Suppressor macrophage (primary cell): ENCODE measurements at places on chromosomes 3 and 15.

DNA sequence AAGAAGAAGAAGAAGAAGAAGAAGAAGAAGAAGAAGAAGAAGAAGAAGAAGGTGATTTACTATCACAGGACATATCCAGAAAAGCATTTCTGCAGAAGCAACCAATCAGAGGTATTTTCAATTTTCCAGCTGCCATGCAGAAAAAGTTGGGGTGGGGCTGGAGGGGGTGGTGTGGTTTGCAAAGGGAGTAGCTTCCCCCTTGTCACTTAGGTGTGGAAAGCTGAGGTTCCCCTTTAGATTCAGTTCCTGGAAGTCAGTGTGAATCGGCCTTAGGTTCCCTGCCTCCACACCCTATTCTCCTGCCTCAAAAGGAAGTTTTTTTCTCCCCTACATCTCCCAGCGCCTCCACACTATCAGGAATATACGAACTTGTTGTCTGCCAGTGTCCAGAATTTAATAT is 276.7 kb upstream of the ARRDC4 start:
- no peak for DNase-seq

- no peak for DNase-seq
These were observed 246.8 kb downstream of the NR1D2 start for GRCh38 chr3:24191801-24192403.

DNA sequence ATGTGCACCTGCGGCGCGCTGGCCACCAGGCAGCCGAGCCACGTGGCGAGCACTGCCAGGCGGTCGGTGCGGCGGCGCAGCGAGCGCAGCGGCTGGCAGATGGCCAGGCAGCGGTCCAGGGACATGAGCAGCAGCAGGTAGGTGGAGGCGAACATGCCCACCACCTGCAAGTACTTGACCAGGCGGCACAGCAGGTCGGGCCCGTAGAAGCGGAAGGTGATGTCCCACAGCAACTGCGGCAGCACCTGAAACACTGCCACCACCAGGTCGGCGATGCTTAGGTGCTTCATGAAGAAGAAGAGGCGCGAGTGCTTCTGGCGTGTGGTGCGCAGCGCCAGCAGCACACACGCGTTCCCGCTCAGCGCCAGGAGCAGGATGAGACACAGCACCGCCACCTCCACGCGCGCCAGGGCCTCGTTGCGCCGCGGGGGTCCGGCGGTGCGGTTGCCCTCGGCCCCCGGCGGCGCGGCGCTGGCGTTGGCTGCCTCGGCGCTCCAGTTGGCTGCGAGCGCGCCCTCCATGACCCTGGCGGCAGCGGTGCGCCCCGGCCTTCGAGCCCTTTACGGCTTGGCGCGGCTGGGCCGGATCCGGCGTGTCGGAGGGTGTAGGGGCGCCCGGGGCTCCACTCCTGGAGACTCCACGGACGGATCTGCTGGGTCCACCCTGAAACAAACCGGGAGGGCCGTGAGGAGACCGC is 1.6 kb downstream of the OXTR start:
- no peak for DNase-seq

DNA sequence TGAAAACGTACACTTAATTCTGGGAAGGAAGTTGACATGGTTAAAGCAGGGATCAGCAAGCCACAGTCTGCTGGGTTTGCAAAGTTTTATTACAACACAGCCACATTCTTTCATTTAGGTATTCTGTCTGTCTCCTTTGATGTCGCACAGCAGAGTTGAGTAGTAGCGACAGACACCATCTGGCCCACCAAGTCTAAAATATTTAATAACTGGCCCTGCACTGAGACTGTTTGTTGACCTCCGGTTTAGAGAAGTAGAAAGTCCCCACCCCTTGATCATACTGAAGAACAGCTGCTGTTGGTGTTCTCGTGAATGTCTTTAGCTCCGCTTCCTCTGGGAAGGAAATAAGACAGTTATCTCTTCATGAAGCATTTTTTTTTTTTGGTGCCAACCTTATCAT is 66.2 kb downstream of the MCTP2 start:
- DNase-seq = peak; percentile 77

DNA sequence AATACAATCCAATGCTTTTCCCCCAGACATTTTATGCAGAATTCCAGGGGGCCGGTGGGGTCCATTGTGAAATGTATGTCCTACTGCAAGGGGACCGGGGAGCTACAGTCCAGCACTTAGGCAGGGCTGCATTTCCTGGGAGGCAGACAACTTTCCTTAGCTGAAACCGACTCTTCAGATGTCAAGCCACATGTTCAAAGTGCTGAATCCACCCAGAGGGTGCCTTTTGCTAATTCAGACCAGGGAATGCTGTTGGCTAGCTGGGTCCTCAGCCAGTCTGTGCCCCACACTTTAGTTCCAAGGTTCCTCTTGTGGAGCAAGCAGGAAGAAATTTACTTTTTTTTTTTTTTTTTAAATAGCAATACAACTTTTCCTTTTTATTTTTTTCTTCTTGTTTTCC is 219.5 kb upstream of the LRTM1 start:
- no peak for DNase-seq

DNA sequence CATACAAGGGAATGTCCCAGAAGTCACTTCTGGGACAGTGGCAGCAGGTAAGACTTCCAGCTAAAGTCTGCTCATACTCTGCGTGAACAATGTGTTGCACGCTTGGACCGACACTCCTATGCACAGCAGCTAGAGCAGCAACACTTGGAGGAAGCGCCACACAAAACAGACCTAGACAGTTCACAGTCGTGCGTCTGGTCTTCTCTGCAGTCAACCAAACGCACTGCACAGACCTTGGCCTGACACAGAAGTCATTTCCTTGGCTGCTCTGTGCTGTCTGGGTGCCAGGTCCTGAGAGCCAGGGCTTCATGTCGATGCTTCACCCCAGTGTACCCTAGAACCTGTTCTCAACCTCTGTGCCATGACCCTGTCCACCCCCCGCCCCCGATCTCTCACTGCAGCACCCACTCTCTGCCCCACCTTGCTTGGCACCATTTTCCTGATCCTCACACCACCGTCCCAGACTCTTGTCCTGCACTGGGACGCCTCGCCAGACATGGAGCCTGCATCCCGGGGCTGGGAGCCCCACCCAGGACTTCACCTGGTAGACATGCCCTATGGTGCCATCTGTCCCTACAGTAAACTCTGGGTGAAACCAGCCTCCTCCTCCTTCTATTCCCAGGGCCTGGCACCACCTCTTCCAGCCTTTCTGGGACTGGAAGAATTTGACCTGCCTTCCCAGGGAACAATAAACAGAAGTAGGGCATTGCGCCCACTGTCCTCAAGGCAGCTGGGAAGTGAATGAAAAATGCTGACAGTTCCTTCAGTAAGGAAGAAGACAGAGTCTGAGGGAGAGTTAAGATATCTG is 3.1 kb downstream of the ATP10A start:
- DNase-seq = peak; percentile 32

- DNase-seq = no peak
These were observed 174.2 kb upstream of the ATP11B start for GRCh38 chr3:182618981-182619591.
